Activated naive CD4-positive, alpha-beta T cell treated with anti-CD3 and anti-CD28 coated beads for 36 hours (primary cell): ENCODE measurements at places on chromosomes 3 and 15. TPM values are rescaled to one million over a fixed set of nuclear protein-coding genes. Genes with fewer than 3 reads are reported as not detected.

DNA sequence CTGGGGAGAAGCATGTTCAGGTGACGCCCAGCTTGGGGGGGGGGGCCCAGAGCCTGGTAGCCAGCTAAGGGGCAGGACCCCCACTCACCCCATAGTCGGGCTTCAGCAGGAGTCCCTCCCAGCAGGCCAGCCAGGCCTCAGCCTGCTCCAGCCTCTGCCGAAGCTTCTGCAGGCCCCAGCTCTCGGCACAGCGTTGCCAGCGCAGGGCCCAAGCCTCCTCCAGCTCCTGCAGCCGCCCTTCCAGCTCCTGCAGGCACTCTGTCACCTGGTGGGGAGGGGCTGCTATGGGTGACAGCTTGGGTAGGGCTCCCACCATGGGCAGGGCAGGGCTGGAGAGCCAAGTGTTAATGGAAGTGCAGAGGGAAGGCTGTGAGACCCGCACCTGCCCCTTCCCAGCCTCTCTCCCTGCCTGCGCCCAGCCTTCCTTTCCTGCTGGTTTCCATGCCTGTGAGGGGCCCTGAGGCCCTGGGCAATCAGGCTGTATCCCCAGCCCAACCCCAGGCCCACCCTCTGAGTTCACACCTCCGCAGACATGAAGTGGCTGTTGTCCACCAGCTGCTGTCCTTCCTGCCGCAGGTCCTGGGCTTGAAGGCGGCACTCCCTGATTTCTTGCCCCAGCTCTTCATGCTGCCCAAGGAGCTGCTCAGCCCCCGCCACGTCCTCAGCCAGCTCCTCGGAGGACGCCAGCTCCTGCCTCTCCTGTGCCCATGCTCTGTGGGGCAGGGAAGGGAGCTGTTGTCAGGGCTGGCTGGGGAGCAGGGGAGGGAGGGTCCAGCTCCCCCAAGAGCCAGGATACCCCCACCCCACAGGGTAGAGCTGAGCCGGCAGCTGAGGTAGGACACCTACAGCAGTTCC lies 14.3 kb downstream of the PLA2G4B start:
- DNase-seq, result no peak

Gene SERINC4
- 0.14 TPM for total RNA-seq

GRCh38 chr3:13008155-13008995 lies 64.9 kb downstream of the IQSEC1 start:
- no peak for DNase-seq

DNA sequence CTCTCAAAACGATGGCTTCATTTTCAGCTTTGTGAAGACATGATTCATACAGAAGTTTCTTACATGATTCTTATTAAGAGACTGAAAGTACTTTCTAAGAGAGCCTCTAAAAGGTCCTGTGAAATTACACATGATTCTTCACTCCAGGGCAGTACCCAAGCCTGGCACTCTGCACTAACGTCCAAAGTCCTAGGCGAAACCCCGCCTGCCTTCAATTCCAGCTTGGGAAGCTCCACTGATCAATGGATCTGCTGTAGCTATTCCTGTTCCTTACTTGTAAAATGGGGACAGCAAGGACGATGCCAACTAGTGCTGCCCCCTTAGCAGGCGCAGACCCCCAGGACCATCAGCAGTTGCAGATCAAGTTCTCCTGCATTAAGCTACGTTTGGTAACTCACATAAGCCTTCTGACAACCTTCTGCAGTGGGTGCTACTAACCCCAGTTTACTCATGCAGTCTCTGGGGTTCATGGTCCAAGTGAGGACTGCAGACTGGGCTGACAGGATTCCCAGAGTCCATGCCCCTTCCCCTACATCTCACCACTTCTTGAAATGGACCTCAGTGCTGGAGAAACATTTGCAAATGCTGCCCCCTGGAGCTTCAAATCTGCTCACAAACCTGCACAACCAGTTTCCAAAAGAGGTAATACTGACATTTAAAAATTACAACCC lies 10.6 kb downstream of the CHCHD4 start:
- DNase-seq, result peak; percentile 21

GRCh38 chr15:42143356-42143755 lies 13.1 kb downstream of the PLA2G4F start:
- DNase-seq, result no peak
